ENCODE measurements at places on chromosomes 7 and 10. TPM values are rescaled to one million over a fixed set of nuclear protein-coding genes. Genes with fewer than 3 reads are reported as not detected.

The ABCC2 gene
- 129 TPM for total RNA-seq

The IFIT3 gene
- 450 TPM for total RNA-seq

The ZPBP gene
- total RNA-seq = not detected

The OPN4 gene
- not detected for total RNA-seq

The SFMBT2 gene
- 20.0 TPM for total RNA-seq

The EPO gene
- not detected for total RNA-seq

The PRF1 gene
- not detected for total RNA-seq

The CPVL gene
- 4.6 TPM for total RNA-seq

The CD36 gene
- 8.5 TPM for total RNA-seq

The ASZ1 gene
- not detected for total RNA-seq

The TMEM176B gene
- 0.15 TPM for total RNA-seq

The DDC gene
- total RNA-seq = not detected

The LIPJ gene
- not detected for total RNA-seq
